ENCODE measurements at places on chromosomes 1 and 21. TPM values are rescaled to one million over a fixed set of nuclear protein-coding genes. Genes with fewer than 3 reads are reported as not detected.
A peak's percentile ranks its signal among the peaks of the same experiment; 100 is the strongest.

HES3 gene
- not detected for total RNA-seq

DNAJB4 gene
- 29.8 TPM for total RNA-seq

AVPR1B gene
- total RNA-seq = not detected

GJA8 gene
- not detected for total RNA-seq

RHD gene
- total RNA-seq = 0.44 TPM

ADAR gene
- total RNA-seq = 168 TPM

C1orf53 gene
- 8.9 TPM for total RNA-seq

OPTC gene
- total RNA-seq = not detected

TOR3A gene
- total RNA-seq = 23.6 TPM

FAM20B gene
- total RNA-seq = 36.4 TPM

PHTF1 gene
- total RNA-seq = 25.7 TPM

CELA3A gene
- not detected for total RNA-seq

- H3K27me3 ChIP-seq = no peaks in the 10 kb centered on the region
- H3K4me1 ChIP-seq = peaks cover 59% of the 10 kb centered on the region
- peak overlapping the region; percentile 92 for H3K27ac ChIP-seq
- no peaks in the 10 kb centered on the region for H3K36me3 ChIP-seq
- H3K4me3 ChIP-seq = peak overlapping the region; percentile 90
- peak; percentile 86 for DNase-seq
These were observed 707 bp downstream of the PRCC start for GRCh38 chr1:156767879-156768604.

DNA sequence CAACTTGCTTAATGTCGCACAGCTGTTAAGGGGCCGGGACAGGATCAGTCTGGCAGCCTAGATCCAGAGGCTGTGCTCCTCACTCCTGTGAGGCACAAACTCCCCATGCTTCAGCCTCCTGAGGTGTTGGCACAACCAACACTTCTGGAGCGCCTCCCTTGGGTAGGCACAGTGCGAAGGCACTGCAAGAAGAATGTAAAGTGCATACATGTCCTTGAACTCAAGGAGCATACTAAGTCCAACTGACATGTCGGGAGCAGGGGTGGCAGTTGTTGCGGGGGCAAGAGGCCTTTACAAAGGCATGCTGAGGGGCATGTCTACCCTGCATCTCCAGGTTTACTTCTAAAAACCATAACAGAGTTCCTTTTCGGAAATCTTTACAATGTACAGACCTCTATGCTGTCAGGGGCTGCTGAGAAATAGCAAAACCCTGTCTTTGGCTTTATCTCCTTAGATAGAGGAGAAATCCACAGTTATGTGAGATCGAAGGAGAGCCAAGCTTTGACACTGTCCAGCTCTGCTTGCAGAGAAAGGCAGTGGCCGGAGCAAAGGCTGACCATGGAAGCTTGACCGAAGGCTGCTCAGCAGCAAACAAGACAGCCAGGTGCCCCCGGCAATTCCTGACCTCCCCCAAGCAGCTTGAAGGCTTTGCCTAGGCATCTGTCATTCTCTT, 93.9 kb downstream of the CDC7 start:
- H3K27me3 ChIP-seq = no peaks in the 10 kb centered on the region
- H3K4me3 ChIP-seq = no peak overlapping the region
- H3K27ac ChIP-seq = no peak overlapping the region
- no peak for DNase-seq
- H3K36me3 ChIP-seq = no peaks in the 10 kb centered on the region
- H3K4me1 ChIP-seq = no peaks in the 10 kb centered on the region

- no peaks in the 10 kb centered on the region for H3K27me3 ChIP-seq
- no peaks in the 10 kb centered on the region for H3K36me3 ChIP-seq
- no peaks in the 10 kb centered on the region for H3K4me1 ChIP-seq
- H3K4me3 ChIP-seq = no peak overlapping the region
These were observed 311.0 kb downstream of the KCTD3 start for GRCh38 chr1:215878128-215878527.

- no peak overlapping the region for H3K27ac ChIP-seq
- no peak overlapping the region for H3K4me3 ChIP-seq
- no peaks in the 10 kb centered on the region for H3K36me3 ChIP-seq
- H3K4me1 ChIP-seq = no peaks in the 10 kb centered on the region
- H3K27me3 ChIP-seq = no peaks in the 10 kb centered on the region
These were observed 9.8 kb downstream of the ABCA4 start for GRCh38 chr1:94110946-94111740.

DNA sequence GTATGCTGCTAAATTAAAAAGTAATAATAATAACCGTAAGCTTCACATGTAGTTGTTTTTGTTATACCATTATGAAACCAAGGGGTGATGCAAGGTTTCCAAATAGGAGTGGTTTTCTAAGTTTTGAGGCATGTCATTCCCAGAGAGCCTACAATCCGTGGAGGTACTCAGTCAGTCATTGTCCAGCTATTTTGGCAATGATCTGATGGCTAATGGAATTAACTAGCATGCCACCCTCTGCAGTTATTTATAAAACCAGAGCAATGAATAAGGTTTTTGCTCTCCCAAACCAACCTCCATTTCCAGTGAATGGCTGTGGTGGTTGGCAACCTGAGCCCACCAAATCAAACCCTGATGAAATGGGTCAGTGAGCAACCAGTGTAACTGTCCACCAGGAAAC, 106.4 kb downstream of the TBX15 start:
- DNase-seq = no peak
- no peak overlapping the region for H3K27ac ChIP-seq
- no peaks in the 10 kb centered on the region for H3K36me3 ChIP-seq
- H3K4me1 ChIP-seq = no peaks in the 10 kb centered on the region
- H3K4me3 ChIP-seq = no peak overlapping the region
- H3K27me3 ChIP-seq = no peaks in the 10 kb centered on the region

DNA sequence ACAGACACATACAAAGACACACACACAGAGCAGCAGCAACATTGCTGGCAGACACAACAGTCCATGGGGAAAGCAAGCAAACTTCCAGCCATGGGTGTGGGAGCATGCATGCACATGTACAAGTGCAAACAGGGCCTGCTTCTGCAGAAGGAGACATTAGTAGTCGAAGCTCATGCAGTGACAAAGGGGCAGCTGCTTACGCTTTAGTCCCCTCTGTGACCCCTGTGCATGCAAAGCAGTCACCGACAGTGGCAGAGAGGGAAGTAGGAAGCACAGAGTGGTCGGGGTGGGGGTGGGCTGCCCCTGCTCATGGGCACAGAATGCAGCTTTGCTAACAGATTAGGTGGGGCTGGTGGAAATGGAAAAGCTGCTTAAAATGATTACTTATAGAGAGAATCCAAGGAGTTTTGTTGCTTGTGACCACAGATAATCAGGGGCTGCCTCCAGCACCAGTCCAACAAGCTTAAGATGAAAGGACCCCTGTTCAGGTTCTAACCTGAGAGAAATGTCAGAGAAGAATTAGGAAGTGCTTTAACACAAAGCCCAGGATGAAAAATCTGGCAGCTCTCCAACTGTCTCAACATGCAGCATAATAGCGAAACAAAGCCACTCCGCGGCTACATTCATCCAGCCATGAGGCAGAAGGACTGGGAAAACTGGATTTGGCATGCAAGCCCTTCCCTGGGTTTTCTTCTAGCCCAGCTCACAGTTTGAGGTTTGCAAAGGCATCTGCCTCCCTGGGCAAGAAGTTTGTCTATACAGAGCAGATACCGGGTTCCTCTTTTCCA, 378.9 kb downstream of the KCNH1 start:
- H3K27me3 ChIP-seq = no peaks in the 10 kb centered on the region
- no peak overlapping the region for H3K27ac ChIP-seq
- no peaks in the 10 kb centered on the region for H3K36me3 ChIP-seq
- DNase-seq = peak; percentile 11
- H3K4me3 ChIP-seq = no peak overlapping the region

GRCh38 chr1:221234791-221235190, 355.5 kb downstream of the HLX start:
- no peaks in the 10 kb centered on the region for H3K4me1 ChIP-seq
- no peaks in the 10 kb centered on the region for H3K36me3 ChIP-seq
- no peak overlapping the region for H3K27ac ChIP-seq
- no peak overlapping the region for H3K4me3 ChIP-seq
- no peaks in the 10 kb centered on the region for H3K27me3 ChIP-seq
- DNase-seq = no peak

DNA sequence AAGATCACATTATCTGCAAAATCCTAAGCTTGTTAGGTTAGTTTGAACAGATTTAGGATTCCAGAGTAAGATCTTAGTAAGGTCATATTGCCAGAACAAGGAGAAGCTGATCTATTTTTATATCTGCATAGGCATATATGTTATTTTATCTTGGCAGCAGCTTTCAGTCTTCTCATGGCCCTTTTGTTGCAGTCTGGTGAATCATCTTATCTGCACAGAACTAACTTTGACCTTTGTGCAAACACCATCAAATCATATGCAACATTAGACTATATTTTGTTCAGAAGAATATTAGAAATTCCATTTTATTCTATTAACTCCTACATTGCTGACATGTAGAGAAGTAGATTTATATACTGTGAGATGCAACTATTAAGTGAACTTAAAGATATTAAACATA, 107.3 kb downstream of the CLEC20A start:
- no peak overlapping the region for H3K4me3 ChIP-seq
- no peaks in the 10 kb centered on the region for H3K4me1 ChIP-seq
- H3K27ac ChIP-seq = no peak overlapping the region

- H3K36me3 ChIP-seq = no peaks in the 10 kb centered on the region
- no peak overlapping the region for H3K27ac ChIP-seq
- H3K27me3 ChIP-seq = no peaks in the 10 kb centered on the region
- H3K4me1 ChIP-seq = no peaks in the 10 kb centered on the region
- DNase-seq = peak; percentile 67
- H3K4me3 ChIP-seq = no peak overlapping the region
These were observed 125.7 kb upstream of the CXADR start for GRCh38 chr21:17387030-17387617.

- no peaks in the 10 kb centered on the region for H3K36me3 ChIP-seq
- H3K27me3 ChIP-seq = no peaks in the 10 kb centered on the region
- H3K4me3 ChIP-seq = no peak overlapping the region
- H3K4me1 ChIP-seq = no peaks in the 10 kb centered on the region
- no peak overlapping the region for H3K27ac ChIP-seq
These were observed 15.9 kb downstream of the WNT3A start for GRCh38 chr1:228022571-228023293.

- no peaks in the 10 kb centered on the region for H3K27me3 ChIP-seq
- no peaks in the 10 kb centered on the region for H3K4me1 ChIP-seq
- H3K27ac ChIP-seq = no peak overlapping the region
- no peaks in the 10 kb centered on the region for H3K36me3 ChIP-seq
- no peak for DNase-seq
These were observed 180.8 kb downstream of the NPHP4 start for GRCh38 chr1:5811419-5811818.

GRCh38 chr1:189983166-189983890, 494.3 kb downstream of the BRINP3 start:
- no peak for DNase-seq
- no peak overlapping the region for H3K27ac ChIP-seq
- no peak overlapping the region for H3K4me3 ChIP-seq
- no peaks in the 10 kb centered on the region for H3K27me3 ChIP-seq

DNA sequence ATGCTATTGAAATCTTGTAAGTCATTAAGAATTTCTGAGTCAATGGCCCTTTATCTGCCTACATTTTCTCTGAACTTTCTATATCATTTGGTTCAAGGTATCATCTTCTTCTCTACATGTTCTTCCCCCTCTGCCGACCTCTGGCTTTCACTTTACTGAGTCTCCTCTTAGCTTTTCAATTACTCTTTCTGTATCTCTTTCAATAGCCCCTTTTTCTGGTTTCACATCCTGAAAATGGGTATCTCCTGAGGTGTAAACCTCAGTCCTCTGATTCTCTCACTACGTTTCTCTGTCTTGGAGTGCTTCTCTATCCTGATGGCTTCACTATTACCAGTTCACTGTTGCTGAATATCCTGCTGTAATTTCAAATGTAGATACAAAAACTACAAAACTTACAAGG, 98.9 kb downstream of the LYST start:
- no peaks in the 10 kb centered on the region for H3K27me3 ChIP-seq
- H3K27ac ChIP-seq = no peak overlapping the region
- no peaks in the 10 kb centered on the region for H3K4me1 ChIP-seq
- no peak for DNase-seq
- H3K36me3 ChIP-seq = no peaks in the 10 kb centered on the region
- no peak overlapping the region for H3K4me3 ChIP-seq

- no peak for DNase-seq
- peak within 1 kb of the TSS; percentile 87 for H3K27ac ChIP-seq
- H3K4me3 ChIP-seq = peak within 1 kb of the TSS; percentile 82
- H3K4me1 ChIP-seq = peaks cover 7% of the 10 kb centered on the region
These were observed at the start of gene LRRC42 for GRCh38 chr1:53946252-53947171. Gene LRRC42 (plus strand): TSS chr1:53946350. CDS start chr1:53952000, 5,650 bp downstream.

DNA sequence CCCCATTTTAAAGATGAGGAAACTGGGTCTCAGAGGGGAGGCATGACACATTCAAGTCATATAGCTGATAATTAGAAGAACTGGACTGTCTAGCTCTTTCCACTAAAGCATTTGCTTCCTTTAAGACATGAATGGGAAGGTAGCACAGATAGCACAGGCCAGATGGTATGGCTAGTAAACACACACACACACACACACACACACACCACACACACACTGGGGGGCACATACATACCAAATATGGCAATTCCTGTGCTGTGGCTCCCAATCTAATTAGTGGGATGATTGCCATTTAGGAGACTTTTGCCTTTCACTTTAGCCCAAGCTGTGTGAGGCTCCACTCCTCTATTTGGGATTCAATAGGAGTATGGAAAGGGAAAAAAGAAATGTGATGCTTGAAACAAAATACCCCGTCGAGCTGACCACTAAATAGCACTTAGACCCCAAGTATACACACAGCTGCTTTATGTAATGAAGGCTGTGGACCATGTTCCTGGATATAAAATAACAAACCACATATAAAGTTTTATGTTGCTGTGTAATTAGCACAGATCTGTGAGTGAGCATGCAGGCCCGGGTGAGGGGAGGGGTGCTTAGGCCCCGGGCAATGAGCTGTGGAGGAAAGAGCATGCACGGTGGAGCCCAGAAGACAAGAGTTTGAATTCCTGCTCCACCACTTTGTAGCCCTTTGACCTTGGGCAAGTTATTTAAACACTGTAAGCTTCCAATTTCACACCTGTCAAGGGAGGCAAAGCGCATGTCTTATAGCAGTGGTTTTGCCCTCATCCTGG, 6.8 kb upstream of the TRABD2B start:
- no peaks in the 10 kb centered on the region for H3K4me1 ChIP-seq
- no peaks in the 10 kb centered on the region for H3K27me3 ChIP-seq
- DNase-seq = no peak

- no peak overlapping the region for H3K4me3 ChIP-seq
- no peaks in the 10 kb centered on the region for H3K36me3 ChIP-seq
- DNase-seq = peak; percentile 71
- H3K27me3 ChIP-seq = no peaks in the 10 kb centered on the region
- peak overlapping the region; percentile 58 for H3K27ac ChIP-seq
These were observed 14.3 kb upstream of the GPR157 start for GRCh38 chr1:9143250-9143649.

DNA sequence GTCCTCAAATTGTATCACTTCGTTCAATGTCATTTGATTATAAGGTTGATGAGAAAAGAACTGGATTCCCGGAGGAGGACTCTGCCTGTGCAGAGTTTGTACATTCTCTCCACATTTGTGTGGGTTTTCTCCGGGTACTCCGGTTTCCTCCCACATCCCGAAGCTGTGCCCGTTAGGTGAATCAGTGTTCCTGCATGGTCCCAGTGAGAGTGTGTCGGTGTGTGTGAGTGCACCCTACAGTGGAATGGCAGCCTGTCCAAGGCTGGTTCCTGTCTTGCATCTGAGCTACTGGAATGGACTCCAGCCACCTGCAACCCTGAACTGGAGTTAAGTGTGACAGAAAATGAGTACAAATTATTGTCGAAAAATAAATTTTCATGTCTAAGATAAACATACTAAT, 92.2 kb upstream of the KCTD3 start:
- no peak overlapping the region for H3K27ac ChIP-seq
- H3K36me3 ChIP-seq = no peaks in the 10 kb centered on the region
- H3K4me1 ChIP-seq = no peaks in the 10 kb centered on the region
- no peaks in the 10 kb centered on the region for H3K27me3 ChIP-seq
